ENCODE measurements at places on chromosomes 13 and 19. TPM values are rescaled to one million over a fixed set of nuclear protein-coding genes. Genes with fewer than 3 reads are reported as not detected.
A peak's percentile ranks its signal among the peaks of the same experiment; 100 is the strongest.

DNA sequence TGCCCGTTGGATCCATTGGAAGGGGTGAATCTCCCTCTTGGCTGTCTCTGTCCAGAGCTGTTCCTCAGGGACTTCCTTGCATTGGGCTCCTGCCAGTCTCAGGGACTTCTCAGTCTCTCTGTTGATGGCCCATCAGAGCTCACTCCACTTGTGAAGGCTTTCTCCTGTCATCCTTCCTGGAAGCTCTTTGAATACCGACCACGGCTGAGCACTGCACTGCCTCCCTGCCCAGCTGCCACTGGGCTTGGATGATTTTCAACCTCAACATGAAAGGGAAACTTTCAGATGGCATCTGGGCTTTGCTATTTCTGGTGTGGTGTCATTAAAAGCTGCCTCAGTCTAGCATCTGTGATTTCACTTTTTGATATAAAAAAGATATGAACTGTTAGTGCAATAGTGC lies 66.1 kb upstream of the ANKRD10 start:
- no peak for DNase-seq

DNA sequence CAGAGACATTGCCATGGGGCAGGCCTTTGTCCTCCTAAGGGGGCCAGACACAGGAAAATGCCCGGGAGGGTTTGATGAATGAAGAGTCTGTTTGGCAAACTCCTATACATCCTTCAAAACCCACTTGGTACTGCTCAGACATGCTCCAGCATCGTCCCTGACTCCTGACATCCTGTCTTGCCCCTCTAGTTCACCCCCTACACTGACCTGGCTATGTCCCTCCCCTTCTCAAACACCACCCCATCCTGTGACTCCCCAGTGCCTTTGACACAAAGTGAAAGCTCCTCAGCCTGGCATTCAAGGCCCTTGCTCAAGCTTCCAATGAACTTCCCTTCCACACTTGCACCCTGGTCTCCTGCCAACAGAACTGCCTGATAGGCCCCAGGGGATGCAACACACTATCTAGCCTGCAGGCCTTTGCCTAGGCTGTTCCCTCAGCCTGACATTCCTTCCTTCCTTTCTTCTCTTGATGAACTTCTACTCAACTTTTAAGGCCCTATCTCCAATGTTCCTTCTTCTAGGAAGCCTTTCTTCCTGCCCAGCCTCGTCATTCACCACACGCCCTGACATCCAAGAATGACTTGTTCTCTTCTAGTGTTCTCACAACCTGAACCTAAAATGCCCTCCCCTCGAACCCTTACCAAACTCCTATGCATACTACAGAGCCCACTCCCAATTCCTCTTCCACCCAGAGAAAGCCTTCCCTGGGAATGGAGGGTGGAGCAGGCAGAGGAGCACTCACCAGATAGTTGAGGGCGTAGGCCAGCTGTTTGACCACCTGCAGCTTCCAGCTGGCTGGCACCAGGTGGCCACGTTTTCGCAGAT lies 12.4 kb downstream of the JAK3 start:
- DNase-seq, result no peak

GRCh38 chr19:15469513-15470297 lies 5.4 kb upstream of the RASAL3 start:
- DNase-seq, result no peak

GRCh38 chr19:4369888-4370260 lies 26.5 kb downstream of the MPND start:
- no peak for DNase-seq

DNA sequence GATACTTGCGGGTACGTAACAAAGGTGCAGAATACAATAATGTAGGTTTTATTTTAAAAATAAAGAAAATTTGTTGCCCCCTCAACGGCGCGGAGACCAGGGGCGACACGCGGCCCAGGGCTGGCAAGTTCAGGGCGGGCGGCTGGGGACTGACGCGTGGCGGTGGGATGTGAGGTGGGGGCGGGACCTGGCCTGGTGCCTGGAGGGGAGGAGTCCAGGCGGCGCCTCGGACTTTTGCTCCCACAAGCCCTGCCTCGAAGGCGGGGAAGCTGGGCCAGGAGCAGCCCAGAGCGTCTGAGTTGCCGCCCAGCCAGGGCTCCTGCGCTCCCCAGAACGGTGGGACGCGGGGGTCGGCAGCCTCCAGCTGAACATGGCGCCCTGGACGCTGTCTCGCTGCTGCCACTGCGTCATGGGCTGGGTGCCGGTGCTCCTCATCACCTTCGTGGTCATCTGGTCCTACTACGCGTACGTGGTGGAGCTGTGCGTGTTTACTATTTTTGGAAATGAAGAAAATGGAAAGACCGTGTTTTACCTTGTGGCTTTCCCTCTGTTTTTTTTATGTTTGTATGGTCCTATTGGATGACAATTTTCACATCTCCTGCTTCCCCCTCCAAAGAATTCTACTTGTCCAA lies 1122.8 kb upstream of the ATXN8OS start:
- no peak for DNase-seq

GRCh38 chr13:76863022-76863421 lies 23.2 kb downstream of the KCTD12 start:
- no peak for DNase-seq

DNA sequence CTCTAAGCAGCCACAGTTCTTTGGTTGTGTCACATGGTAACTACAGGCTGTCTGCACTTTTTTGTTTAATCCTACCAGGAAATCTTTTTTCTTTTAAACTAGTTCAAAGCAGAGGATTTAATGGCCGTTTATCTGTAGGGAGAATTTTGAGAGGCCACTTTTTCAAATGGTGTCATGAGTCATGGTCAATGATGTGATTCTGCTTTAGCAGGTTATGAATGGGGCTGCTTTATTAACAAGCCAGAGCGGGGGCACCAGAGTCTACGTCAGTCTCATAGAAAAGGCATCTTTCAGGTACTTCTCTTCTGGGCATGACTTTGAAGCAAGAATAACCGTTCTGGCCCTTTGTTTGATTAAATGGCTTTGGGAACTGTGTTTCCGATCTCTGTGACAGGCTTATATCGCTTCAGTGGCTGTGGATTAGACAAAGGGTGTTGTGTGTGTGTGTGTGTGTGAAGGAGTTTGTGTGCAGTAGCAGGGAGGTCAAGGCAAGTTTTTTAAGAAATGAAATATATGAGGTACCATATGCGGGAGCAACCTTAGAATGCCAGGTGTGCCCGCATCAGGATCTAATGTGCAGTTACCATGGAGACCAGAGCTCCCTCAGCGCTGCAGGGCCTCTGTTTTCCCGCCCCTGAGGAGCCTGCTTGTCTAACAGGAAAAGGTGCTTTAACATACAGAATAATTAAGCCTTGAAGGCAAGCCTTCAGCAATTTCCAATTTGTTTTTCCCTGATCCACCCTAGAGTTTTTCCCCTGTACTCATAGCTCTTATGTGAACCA lies 120.5 kb downstream of the KATNAL1 start:
- no peak for DNase-seq

- peak; percentile 95 for DNase-seq
Measured at GRCh38 chr19:18328340-18329034, 5.6 kb upstream of the LSM4 start.

- DNase-seq, result no peak
Measured at GRCh38 chr13:21518617-21519144, 59.6 kb upstream of the ZDHHC20 start.

OR7D4 gene
- total RNA-seq, result not detected

C1QTNF9 gene
- 0.41 TPM for total RNA-seq

Data from thoracic aorta (tissue), 2 donors.